PC-9 (cell line): ENCODE measurements at places on chromosomes 1 and 21.

DNA sequence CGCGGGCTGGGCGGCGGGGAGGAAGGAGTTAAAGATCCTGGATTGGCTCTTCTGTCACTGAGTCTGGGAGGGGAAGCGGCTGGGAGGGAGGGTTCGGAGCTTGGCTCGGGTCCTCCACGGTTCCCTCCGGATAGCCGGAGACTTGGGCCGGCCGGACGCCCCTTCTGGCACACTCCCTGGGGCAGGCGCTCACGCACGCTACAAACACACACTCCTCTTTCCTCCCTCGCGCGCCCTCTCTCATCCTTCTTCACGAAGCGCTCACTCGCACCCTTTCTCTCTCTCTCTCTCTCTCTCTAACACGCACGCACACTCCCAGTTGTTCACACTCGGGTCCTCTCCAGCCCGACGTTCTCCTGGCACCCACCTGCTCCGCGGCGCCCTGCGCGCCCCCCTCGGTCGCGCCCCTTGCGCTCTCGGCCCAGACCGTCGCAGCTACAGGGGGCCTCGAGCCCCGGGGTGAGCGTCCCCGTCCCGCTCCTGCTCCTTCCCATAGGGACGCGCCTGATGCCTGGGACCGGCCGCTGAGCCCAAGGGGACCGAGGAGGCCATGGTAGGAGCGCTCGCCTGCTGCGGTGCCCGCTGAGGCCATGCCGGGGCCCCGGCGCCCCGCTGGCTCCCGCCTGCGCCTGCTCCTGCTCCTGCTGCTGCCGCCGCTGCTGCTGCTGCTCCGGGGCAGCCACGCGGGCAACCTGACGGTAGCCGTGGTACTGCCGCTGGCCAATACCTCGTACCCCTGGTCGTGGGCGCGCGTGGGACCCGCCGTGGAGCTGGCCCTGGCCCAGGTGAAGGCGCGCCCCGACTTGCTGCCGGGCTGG lies at the start of gene NPR1:
Gene NPR1 (plus strand): TSS at position 170 of the 818 bp plus-strand sequence. CDS start 421 bp downstream, at position 591.
- no peak for DNase-seq

- no peak for DNase-seq
Observed at GRCh38 chr1:16433030-16433429, 4.2 kb downstream of the SPATA21 start.

DNA sequence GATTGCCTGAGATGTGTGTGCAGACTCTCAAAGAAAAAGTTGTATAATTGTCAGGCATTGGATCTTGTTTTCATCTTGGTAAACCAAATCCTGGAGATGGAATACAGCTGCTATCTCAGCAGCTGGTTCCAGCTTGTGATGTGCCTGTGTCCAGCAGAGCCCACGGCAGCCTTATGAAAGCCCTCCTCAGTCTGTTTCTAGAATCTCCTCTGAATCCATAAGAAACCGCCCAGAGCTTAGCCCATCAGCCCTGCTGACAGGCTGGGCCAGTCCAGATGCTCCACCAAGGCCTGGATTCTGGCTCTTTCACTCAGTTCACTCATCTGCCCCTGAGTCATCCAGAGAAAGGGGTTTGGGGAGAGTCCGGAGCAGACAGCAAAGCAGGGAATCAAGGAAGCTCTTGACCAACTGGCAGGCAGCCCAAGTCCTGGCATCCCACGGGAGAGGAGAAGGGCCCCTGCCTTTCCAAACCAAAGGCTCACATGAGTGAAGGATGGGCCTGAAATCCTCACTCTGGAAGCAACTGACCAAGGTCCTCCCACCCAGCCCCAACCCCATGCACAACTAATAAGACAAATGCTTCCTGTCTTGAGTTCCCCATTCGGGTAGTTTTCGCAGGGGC lies 45.7 kb downstream of the NAV1 start:
- no peak for DNase-seq

GRCh38 chr1:106924360-106924759 lies 132.1 kb upstream of the PRMT6 start:
- DNase-seq, result no peak

DNA sequence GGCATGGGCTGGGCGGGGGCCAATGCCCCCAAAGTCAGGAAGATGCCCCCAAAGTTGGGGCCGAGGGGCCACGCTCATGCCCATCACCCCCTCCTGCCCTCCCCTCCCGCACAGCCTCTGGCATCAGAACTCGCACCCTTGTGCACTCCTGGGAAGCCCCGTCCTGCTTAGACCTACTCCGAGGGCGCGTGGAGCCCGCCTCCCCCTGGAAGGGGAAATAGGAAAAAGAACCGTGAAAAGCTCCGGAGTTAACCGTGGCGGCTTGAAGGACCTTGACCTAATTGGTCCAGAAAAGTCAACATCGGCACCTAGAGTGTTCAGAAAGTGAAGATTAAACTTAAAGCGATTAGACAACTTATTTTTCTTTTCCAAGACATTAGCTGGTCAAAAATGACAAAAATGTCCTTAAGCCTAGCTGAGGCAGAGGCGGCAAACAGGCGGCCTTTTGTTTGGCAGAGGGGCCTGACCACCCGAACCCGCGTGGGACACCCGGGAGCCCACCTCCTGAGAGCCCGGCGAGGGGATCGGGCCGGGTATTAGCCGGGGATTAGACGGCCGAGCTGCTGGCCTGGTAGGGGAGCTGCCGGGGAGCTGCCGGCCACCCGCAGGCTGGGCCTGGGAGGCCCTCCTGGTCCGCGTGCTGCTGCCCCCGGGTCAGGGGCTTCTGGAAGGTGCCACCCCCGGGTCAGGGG lies 65.5 kb downstream of the PRDM16 start:
- DNase-seq, result no peak

DNA sequence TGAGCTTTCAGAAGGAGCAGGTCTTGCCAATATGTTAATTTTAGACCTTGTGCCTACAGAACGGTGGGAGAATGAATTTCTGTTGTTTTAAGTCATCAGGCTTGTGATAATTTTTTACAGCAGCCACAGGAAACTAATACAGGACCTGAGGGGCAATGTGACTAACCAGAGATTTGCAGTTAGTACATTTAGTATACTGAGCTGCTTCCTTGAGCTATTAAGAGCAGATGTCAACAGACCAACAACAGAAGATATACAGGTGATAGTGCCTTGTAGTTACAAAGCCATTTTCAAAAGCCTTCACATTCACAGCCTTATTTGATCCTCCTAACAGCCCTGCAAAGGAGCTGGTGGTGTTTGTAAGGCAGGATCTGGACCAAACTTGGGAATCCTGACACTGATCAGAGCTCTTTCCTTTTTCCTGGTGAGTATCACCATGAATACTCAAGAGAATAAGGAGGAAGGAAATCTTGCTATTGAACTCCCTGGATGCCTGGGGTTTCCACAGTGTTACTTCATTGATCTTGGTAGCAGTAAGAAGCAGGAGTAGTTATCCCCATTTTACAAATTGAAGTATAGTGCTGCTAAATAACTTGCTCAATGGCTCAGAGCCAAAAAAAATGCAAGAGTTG lies 4.7 kb upstream of the SLAMF1 start:
- DNase-seq, result no peak

- DNase-seq, result no peak
Observed at GRCh38 chr21:36461277-36461917, 18.5 kb downstream of the CLDN14 start.

GRCh38 chr1:42333662-42334239 lies 1.3 kb downstream of the FOXJ3 start:
- DNase-seq, result no peak

- DNase-seq, result no peak
Observed at GRCh38 chr1:33001282-33001681, 35.4 kb downstream of the AK2 start.

GRCh38 chr1:1073743-1074587 lies at the start of gene RNF223:
TSS of gene RNF223 (minus strand) at chr1:1074306. CDS start at chr1:1072566, 1,740 bp downstream.
- DNase-seq, result peak; percentile 98

DNA sequence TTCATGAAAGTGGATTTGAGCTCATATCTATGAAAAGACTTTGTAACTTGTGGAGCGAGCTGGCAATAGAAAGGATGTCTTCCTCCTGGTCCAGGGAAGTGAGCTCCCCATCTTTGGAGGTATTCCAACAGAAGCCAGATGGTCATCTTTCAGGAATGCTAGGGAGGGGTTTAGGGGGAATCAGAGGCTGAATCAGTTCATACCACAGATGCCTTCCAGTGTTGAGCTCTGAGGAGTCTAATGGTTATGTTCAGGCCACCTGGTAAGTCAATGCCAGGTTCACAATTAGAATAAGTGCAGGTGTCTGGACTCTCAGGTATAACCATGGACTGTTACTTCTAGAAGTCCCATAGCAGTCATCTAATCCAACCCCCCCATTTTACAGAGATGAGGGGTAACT lies 119.1 kb downstream of the ACTL8 start:
- peak; percentile 33 for DNase-seq

- no peak for DNase-seq
Observed at GRCh38 chr1:229710746-229711145, 84.7 kb downstream of the URB2 start.

GRCh38 chr1:169109561-169110134 lies 3.2 kb downstream of the ATP1B1 start:
- peak; percentile 91 for DNase-seq

GRCh38 chr1:183732236-183732880 lies 72.6 kb upstream of the RGL1 start:
- DNase-seq, result no peak

- no peak for DNase-seq
Observed at GRCh38 chr1:23291706-23292105, 52.4 kb downstream of the HNRNPR start.

- no peak for DNase-seq
Observed at GRCh38 chr1:100523038-100523652, 14.8 kb upstream of the GPR88 start.

DNA sequence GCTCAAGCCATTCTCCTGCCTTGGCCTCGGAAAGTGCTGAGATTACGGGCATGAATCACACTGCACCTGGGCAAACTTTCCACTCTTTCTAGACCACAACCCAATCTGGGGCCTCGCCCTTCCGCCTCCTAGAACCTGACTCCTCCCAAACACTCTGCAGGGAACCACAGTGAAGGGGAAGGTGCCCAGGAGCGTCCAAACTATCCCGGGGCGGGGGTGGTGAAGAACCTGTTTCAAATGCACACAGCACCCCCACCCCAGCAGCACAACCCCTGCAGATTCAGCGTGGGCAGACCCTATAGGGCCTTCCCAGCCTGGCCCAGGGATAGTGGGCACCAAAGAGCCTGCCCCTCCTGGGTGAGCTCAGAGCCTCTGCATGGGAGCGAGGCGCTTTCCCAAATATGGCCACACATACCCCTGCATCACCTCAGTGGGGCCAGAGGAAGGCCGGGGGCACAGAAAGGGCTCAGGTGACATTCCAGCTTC lies 86.9 kb downstream of the STUM start:
- DNase-seq, result peak; percentile 71
